HS-5 (cell line): ENCODE measurements at places on chromosomes 13 and 19.

DNA sequence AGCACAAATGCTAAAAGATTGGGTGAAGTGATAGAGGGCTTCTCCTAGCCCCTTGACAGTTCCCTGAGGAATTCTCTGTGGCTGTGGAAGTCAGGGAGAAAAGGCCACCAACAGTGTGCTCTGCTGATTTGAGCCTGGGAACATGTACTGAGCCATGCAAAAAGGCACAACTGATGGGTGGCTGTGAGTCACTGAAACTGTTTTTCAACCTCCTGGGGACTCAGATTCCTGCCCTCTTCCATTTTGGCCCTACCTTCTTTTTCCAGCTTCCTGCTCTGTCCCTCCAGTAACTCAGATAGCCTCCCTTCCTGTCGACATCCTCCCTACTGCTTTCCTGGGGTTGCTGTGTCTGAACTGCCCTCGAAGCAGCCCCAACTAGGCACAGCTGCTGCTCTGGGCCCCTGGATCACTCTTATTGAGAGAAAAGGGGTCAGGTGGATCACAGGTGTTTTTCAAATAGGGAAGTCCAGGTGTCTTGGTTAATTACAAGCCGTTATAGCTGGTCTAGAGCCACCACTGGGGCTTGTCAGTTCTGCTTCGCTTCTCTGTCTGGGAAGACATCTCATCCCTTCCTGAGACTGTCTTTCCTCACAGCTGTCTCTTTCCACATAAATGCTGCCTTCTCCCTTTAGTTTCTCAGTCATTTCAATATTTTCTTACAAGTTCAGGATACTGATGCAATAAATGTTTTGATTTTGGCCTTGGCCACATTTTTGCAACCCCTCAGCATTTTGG, 13.7 kb downstream of the FAM124A start:
- no peak for DNase-seq

DNA sequence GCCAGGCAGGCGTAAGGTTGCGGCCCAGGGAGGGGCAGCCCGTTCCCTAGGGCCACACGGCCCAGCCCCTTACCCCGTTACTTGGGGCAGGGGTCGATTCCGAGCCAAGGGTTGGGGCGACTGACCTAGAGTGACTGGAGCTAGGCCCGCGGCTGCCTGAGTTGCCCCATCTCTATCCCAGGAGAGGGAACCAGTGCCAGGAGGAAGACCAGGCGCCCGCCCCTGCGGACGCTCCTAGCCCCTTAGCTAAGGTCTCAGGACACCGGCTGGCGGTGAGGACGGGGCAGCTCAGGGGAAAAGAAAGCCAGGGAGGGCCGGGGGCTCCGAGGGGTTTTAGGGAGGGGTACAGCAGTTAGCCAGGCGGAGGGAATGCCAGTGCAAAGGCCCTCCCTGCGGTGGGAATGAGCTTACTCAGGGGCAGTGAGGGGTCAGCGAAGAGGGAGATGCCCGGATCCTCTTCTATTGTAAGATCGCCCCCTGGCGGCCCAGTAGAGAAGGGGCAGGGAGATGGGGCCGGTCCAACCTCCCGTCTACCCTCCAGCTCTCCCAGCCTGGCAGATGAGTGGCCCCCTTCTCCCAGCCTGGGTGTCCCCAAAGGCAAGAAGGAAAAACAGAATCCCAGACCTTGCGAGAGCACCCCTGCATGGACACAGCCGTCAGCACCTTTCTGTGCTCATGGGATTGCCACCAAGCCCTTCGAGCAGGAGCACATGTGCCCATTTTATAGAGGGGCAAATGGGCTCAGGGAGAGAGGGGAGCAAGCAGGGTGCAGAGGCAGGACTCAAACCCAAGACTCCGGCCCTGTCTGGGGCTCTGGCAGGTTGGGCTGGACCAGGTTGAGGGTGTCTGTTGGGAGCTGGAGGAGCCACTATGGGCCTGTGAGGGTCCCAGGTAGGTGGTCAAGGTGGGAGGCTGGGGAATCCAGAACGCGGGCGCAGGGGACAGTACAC, 16.3 kb downstream of the CILP2 start:
- DNase-seq: no peak

DNA sequence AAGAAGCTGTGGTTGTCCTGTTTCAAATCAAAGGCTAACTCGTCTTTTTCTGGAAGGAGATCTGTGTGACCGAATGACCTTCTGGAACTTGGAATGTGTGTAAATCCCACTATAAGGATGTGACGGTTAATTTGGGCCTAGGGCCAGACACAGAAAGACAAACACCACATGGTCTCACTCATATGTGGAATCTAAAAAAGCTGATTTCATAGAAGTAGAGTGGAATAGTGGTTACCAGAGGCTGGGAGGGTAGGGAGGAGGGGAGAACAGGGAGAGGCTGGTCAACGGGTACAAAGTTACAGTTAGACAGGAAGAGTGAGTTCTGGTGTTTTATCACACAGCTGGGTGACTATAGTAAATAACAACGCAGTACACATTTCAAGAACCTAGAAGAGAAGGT, 39.3 kb upstream of the RGCC start:
- DNase-seq: no peak

DNA sequence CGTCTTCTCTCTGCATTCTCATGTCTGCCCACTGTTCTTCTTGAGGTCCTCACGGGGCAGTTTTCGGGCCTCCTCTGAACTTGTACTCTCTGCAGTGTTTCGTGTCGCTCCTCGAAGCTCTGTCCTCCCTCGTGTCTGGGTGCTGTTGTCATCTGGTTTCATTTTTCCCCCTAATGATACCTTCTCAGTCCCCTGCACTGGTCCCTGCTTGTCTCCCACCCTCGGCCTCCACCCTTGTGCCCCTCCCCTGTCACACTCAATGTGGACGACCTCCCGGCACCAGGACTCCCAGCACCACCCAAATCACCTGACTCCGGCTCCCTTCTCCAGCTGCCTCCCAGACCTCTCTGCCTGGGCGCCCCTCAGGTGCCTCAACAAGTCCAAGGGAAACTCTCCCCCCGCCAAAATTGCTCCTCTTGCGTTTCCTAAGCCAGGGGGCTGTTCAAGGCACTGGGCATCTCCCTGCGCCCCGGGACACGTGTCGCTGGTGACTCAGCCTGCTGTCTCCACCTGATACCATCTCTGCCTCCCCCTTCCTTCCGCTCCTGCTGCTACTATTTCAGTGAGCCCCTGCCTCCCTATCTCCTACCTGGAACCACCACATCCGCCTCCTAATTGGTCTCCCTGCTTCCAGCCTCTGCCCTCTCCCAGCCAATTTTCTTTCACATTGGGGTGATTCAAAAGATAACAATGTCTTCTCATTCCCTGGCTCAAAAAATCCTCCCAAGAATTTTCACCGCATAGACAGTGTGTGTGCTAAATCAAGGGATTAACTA, 49.5 kb downstream of the RFX2 start:
- DNase-seq: no peak

GRCh38 chr13:73717632-73718031, 416.6 kb downstream of the KLF12 start:
- DNase-seq: no peak

GRCh38 chr19:991174-991931, 7.2 kb downstream of the WDR18 start:
- DNase-seq: no peak

GRCh38 chr13:62910541-62911060, 1495.0 kb upstream of the PCDH20 start:
- DNase-seq: no peak
